Kidney (tissue), 22 donors: ENCODE measurements at places on chromosomes 2 and 18.

GRCh38 chr2:151976945-151977353 lies 121.9 kb downstream of the CACNB4 start:
- no peak for DNase-seq

DNA sequence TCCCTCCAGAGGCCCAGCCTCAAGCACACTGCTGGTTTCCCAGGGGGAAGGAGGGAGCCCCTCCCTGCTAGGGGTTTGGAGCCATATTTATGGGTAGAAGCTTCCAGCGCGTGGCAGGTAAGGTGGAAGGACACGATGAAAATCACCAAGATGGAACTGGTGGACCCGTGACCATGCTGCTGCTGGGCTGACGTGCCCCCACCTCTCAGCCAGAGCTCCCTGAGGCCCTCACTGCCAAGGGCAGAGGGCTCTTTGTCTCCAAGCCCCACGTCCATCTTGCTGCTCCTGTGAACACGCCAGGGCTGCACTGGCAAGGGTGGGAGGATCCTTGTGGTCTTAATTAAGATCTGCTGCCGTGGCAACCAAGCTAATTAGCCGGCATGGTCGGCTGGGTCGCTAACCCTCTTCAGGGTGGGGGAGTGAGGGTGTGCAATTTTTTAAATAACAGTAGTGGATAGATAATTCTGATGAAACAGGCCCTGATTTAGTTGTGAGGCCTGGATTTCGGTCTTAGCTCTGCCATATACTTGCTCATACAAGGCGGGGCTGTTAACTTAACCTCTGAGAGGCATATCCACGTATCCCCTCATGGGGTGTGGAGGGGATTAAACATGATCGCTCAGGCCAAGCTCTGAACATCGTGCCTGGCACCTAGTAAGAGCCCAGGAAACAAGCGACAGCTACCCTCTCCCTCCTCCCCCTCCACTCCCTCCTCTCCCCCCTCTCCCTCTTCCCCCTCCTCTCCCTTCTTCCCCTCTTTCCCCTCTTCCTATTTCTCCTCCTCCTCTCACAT lies 232.8 kb downstream of the CELF4 start:
- peak; percentile 23 for DNase-seq

GRCh38 chr18:51390702-51391101 lies 193.2 kb upstream of the MEX3C start:
- no peak for DNase-seq

DNA sequence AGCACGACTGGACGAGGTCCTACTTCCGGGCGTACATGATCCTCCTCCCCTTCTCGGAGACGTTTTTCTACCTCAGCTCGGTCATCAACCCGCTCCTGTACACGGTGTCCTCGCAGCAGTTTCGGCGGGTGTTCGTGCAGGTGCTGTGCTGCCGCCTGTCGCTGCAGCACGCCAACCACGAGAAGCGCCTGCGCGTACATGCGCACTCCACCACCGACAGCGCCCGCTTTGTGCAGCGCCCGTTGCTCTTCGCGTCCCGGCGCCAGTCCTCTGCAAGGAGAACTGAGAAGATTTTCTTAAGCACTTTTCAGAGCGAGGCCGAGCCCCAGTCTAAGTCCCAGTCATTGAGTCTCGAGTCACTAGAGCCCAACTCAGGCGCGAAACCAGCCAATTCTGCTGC lies 24.8 kb downstream of the LYPD1 start:
- DNase-seq, result no peak

- DNase-seq, result no peak
Measured at GRCh38 chr2:104840156-104840555, 13.8 kb upstream of the POU3F3 start.

- no peak for DNase-seq
Measured at GRCh38 chr2:179745635-179746256, 115.7 kb downstream of the ZNF385B start.

GRCh38 chr2:236012155-236012554 lies 156.0 kb downstream of the GBX2 start:
- no peak for DNase-seq

- no peak for DNase-seq
Measured at GRCh38 chr2:233663911-233664310, 7.8 kb upstream of the UGT1A9 start.

DNA sequence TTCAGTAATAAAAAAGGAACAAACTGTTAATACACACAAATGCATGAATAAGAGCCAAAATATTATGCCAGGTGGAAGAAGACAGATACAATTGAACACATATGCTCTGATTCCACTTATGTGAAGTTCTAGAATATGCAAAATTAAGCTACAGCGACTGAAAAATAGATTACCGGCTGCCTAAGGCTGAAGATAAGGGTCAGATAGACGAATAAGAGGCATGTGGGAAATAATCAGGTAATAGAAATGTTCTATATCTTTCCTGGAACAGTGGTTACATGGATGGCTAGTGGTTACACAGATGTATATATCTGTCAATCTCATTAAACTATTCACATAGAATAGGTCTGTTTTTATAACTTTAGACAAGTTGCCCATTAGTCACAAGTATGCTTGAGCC lies 51.9 kb upstream of the REG3G start:
- no peak for DNase-seq

GRCh38 chr2:185668710-185669109 lies 69.9 kb upstream of the FSIP2 start:
- no peak for DNase-seq

- DNase-seq, result no peak
Measured at GRCh38 chr18:12907258-12907925, 23.4 kb upstream of the PTPN2 start.

DNA sequence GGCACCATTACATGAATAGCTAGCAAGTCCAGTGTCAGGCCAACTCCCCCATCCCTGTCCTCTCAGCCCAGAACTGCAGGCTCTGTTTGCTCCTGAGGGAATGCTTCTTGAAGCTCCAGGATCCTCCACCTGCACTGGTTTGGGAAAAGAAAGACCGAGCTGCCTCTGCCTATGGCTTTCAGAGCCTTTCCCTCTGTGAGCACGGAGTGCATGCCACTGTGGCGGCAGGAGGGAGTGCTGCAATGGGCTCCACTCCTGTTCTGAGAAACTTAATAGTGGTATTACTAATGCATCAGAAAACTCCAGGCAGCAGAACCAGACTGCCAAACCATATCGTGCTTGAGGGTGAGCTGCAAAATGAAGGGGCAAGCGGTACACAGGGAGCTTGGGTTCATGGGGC lies 271.8 kb downstream of the SRBD1 start:
- DNase-seq, result no peak

DNA sequence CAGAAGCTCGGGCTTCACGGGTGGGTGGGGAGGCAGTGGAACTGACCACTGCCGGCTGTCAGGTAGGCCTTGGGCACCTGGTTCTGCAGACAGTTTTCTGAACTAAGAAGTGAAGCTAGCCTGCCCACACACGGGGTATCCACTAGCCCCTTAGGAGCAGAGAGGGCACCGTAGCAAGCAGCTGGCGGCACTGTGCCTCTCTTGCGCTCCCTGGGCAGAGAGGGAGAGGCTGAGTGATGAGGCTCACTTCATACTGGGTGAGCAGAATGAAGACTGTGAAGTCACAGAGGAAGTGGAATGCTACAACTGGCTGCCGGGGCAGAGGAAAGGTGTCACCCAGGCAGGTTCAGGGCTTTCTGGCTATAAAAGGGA lies 753 bp downstream of the ITPRIPL1 start:
- DNase-seq, result no peak

- DNase-seq, result no peak
Measured at GRCh38 chr2:158486970-158487325, 30.2 kb downstream of the PKP4 start.

GRCh38 chr2:98324181-98324580 lies 22.1 kb upstream of the CNGA3 start:
- no peak for DNase-seq

DNA sequence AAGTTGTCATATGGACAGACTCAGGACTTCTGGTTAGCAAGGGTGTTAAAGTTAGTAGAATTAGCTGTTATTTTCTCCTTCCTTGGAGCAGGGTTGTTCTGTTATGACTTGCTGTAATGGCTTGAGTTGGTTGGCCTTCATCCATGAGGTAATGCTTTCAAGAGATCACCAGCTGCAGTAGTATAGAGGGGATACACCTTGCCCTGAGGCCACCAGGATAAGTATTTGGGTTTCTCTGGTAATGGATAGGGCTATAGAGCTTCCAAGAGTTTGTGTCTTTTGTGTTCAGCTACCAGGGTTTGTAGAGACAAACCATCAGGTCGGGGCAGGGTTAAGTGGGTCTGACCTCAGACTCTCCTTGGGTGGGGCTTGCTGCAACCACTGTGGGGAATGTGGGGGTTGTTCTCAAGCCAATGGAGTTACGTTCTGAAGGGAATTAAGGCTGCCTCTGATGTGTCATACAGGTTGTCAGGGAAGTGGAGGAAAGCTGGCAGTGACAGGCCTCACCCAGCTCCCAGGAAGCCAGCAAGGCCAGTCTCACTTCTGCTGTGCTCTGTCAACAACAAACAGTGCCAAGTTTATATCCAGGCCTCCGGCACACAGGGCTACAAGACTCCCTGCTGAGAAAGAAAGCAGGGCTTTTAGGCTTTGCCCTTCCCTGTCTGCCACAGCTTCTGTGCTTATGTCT lies 356.6 kb downstream of the SPAG16 start:
- no peak for DNase-seq
